Cortex of kidney (tissue), 1 donor: ENCODE measurements at places on chromosomes 16 and 17.

GRCh38 chr16:68640972-68641371 is 4.1 kb upstream of the CDH3 start:
- DNase-seq, result no peak

- DNase-seq, result no peak
These were observed 77.1 kb downstream of the STX8 start for GRCh38 chr17:9498490-9498889.

- DNase-seq, result no peak
These were observed 34.5 kb downstream of the USP7 start for GRCh38 chr16:8929086-8929748.

DNA sequence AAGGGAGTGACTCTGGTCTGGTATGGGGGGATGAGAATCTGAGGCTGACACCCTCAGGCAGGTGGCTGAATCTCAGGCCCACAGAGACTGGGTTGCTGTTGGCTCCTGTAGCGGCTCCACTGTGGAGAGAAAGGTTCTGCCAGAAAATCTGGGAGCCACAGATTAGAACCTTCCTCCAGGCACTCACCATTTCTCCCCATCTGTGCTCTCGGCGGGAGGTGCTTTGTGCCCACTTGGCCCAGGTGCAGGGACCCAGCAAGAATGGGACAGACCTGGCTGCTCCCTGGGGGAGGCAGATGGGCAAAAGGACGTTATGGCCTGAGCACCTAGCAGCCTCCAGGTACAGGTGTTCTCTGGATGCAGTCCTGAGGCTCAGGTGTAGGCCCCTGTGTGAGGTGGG is 20.1 kb downstream of the RAB11FIP3 start:
- no peak for DNase-seq

GRCh38 chr17:28892024-28892423 is 5.5 kb downstream of the FLOT2 start:
- DNase-seq, result no peak

DNA sequence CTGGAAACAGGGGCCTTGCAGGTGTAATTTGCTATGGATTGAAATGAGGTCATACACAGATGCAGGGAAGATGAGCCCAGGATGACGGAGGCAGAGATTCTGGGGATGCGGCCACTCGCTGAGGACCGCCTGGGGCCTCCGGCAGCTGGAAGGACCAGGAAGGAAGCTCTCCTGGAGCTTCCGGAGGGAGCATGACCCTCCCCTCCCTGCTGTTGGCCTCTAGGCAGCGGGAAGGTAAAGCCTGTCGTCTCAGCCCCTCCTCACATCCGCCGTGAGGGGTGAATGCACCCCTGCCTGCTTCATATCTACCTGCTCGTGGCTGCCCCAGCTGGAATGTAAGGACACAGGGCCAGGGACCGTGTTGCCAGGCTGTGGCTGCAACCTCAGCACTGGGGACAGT is 29.1 kb upstream of the ZNF469 start:
- DNase-seq, result no peak

DNA sequence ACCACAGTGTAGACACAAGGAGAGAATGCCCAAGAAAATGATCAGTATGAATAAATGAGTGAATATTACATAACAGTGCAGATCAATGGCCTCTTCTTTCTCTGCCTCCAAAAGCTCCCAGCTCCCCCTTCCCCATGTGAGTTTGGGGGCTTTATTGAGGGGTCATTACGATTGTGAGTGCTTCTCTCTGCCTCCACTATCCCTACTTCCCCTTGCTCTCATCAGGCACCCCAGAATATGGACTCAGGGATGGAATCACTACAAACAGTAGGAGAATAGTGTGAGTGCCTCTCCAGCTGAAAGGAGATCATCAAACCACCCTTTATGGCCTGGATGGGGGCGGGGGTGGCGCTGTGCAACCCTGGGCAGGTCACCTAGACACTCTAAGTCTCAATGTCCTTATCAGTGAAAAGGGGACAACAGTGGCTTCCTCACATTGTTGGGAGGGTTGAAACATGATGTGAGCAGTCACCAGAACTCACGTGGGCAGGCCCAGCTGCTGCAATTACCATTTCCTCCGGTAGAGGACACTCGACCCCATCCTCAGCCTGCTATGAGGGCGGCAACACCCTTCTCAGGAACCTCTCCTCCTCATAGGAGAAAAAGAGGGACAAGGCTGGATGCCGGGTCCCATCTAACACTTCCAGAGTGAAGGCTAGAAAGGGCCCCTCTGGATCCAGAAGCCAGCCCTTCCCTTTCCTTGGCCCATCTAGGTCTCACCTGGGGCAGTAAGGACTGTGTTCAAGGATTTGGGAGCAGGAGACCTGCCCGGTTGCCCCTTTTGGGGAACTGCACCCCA is 2.1 kb upstream of the EPOP start:
- no peak for DNase-seq

DNA sequence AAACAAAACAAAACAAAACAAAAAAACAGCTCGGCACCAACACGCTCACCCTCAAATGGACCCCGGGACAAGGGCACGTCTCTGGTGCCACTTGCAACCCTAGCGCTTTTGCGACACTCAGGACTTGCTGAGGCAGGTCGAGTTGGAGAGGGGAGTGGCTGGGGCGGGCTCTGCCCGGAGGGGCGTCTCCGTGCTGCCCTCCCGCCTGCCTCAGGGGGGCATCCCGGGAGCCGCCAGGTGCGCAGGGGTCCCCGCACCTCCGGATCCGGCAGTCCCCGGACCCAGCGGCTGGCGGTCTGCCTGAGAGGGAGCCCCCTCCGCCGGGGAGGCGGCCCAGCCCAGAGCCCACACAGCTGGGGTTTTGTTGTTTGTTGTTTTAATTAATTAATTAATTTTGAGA is at the start of gene SLC52A1:
SLC52A1 (minus strand) TSS at position 112 of the 400 bp plus-strand sequence. CDS start 820 bp downstream, outside the sequence.
- no peak for DNase-seq

DNA sequence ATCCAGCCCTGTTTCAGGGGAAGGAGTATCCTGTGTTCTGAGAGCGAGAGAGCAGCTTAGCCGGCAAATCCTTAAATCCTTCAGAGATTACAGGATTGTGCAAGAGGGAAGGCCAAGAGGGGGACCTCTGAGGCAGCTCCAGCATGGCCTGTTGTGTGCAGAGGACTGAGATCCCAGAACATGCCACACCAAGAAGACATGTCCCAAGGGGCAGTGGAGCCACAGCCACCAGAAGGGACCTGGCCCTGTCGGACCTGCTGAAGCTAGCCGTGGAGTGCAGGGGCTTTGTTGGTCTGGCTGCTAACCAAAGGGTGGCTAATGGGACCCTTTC is 1.6 kb upstream of the MRC2 start:
- no peak for DNase-seq
